ENCODE measurements at places on chromosomes 1 and 21. TPM values are rescaled to one million over a fixed set of nuclear protein-coding genes. Genes with fewer than 3 reads are reported as not detected.

- no peak overlapping the region for H3K27ac ChIP-seq
- no peak overlapping the region for H3K4me3 ChIP-seq
- H3K27me3 ChIP-seq: peaks cover 35% of the 10 kb centered on the region
- peaks cover 21% of the 10 kb centered on the region for H3K4me1 ChIP-seq
These were observed 5.8 kb downstream of the DRAXIN start for GRCh38 chr1:11697188-11697892.

- H3K27me3 ChIP-seq: no peaks in the 10 kb centered on the region
- no peak overlapping the region for H3K4me3 ChIP-seq
- no peaks in the 10 kb centered on the region for H3K36me3 ChIP-seq
- no peak for DNase-seq
These were observed 18.7 kb downstream of the WNT2B start for GRCh38 chr1:112527266-112528010.

DNA sequence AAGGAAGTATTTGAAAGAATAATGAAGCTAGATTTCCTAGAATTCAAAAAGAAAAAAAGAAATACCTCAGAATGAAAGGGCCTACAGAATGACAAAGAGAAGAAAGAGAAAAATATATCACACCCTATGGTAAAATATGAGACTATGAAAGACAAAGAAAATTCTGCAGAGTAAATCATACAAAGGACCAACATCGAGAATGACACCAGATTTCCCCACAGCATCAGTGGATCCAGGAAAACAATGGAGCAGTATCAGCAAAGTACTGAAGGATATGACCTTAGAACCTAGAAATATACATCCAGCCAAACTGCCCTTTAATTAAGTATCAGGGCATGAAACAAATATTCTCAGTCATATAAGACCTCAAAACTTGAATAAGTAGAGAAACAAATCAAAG lies 21.2 kb upstream of the IFNAR2 start:
- no peak overlapping the region for H3K27ac ChIP-seq
- peaks cover 2% of the 10 kb centered on the region for H3K27me3 ChIP-seq
- no peak for DNase-seq
- H3K4me3 ChIP-seq: no peak overlapping the region
- H3K4me1 ChIP-seq: peaks cover 55% of the 10 kb centered on the region
- H3K36me3 ChIP-seq: peaks cover 23% of the 10 kb centered on the region

DNA sequence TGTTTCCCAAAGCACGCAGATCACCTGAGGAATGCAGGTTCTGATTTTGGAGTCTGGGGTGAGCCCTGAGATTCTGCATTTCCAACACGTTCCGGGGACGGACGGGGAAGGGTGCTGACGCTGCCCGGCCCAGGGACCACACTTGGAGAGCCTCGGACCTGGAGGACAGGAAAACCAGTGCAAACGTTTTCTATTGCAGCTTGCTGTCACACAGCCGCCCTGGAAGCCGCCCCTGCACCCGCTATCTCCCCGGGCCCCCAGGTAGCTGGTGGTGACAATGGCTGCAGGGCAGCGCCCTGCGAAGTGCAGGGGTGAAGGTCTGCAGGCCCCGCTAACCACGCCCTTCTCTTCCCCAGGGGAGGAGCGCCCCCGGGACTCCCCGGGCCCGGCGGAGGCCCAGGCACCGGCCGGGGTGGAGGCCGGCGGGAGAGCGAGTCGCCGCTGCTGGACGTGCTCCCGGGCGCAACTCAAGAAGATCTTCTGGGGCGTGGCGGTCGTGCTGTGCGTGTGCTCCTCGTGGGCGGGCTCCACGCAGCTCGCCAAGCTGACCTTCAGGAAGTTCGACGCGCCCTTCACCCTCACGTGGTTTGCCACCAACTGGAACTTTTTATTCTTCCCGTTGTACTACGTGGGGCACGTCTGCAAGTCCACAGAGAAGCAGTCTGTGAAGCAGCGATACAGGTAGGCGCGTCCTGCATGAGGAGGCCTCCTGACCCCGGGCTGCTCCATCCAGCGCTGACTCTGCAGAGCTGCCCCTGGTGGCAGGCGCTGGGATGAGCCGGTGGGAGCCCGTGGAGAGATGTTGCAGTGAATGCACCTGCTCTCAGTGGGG lies 142.0 kb upstream of the COA6 start:
- H3K4me3 ChIP-seq: no peak overlapping the region
- no peak for DNase-seq
- H3K27ac ChIP-seq: no peak overlapping the region
- peaks cover 21% of the 10 kb centered on the region for H3K36me3 ChIP-seq

DNA sequence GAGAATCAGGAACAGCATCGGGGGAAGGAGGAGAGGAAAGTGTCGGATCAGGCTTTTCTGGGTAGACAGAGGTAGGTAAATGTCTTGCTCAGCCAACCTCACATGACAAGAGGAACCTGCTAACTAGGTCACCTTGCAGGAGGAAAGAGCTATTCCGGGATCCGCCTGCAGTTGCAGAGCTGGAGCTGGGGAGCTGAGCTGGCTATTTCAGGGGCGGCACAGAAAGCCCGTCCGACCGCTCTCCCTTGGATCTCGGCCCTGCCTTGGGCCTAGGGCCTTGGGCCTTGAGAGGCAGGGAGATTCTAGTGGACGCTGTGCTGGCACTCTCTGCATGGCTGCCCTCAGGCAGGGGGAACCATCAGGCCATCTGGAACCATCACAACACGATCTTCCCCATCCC lies 56.5 kb upstream of the CTPS1 start:
- H3K27ac ChIP-seq: no peak overlapping the region
- DNase-seq: no peak
- H3K36me3 ChIP-seq: no peaks in the 10 kb centered on the region
- H3K4me3 ChIP-seq: no peak overlapping the region

- H3K4me3 ChIP-seq: no peak overlapping the region
- H3K27ac ChIP-seq: no peak overlapping the region
- no peaks in the 10 kb centered on the region for H3K36me3 ChIP-seq
- DNase-seq: no peak
These were observed 41.6 kb downstream of the RGS21 start for GRCh38 chr1:192358402-192358801.

DNA sequence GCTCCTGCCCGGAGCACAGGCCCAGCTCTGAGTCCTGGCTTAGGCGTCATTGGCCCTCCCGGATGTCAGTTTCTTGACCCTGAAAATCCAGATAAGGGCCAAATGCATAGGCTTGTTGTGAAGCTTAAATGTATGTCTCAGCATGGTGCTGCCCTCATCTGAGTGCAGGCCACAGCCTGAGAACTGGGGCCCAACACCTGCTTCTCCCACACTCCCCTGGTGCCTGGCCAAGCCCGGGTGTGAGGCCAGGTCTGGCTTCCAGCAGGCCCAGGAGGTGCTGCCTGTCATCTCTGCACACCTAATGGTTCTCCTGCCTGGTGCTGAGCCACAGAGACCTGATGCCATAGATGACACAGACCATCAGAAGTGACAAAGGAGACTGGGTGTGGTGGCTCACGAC lies 14.0 kb downstream of the MX2 start:
- no peaks in the 10 kb centered on the region for H3K27me3 ChIP-seq
- H3K36me3 ChIP-seq: peaks cover 65% of the 10 kb centered on the region

Gene TMEM240
- total RNA-seq: not detected

All from activated CD4-positive, alpha-beta memory T cell treated with anti-CD3 and anti-CD28 coated beads, Interleukin-2, amount 10 ng/mL, durations not matched to agents 7 days and 5 days (primary cell).